Substantia nigra (tissue), 51 donors: ENCODE measurements at places on chromosomes 16 and 17.

DNA sequence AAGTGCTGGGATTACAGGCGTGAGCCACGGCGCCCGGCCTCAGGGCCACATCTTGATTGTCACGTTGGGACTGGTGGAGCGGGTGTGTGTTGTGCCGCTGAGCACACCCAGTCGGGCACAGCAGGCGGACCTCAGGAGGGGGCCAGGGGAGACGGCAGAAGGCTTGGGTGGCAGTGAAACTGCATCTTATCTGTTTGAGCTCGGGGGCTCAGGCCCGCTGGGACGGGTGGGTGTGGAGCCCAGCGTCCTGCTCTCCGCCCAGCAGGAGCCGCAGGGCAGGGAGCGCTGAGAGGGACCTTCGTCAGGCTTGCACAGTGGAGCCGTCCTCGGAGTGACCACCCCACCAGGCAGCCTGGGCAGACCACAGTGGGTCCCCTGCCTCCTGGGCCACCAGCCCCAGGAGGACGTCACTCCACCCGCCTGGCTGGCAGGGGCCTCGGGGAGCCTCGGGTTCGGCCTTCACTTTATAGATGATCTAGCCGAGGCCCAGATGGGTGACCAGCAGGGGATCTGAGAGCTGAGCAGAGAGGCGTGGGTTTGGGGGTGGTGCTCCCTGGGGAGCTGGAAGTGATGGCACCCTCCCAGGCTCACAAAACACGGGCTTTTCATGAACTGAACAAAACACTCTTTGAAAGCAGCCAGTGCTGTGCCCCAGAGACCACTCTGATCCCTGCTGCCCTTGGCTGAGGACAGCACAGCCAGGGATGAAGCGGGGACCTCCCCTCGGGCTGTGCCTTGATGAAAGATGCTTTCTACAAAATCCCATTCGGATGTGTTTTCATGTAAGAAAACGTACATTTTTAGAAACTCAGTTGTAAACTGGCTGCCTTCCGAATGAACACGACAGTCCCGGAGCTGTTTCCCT is 181.1 kb downstream of the SEC14L1 start:
- no peak for DNase-seq

- DNase-seq = no peak
These were observed 84.9 kb downstream of the RTN4RL1 start for GRCh38 chr17:1939981-1940809.

- no peak for DNase-seq
These were observed 23.6 kb downstream of the RAB40B start for GRCh38 chr17:82674656-82675475.

DNA sequence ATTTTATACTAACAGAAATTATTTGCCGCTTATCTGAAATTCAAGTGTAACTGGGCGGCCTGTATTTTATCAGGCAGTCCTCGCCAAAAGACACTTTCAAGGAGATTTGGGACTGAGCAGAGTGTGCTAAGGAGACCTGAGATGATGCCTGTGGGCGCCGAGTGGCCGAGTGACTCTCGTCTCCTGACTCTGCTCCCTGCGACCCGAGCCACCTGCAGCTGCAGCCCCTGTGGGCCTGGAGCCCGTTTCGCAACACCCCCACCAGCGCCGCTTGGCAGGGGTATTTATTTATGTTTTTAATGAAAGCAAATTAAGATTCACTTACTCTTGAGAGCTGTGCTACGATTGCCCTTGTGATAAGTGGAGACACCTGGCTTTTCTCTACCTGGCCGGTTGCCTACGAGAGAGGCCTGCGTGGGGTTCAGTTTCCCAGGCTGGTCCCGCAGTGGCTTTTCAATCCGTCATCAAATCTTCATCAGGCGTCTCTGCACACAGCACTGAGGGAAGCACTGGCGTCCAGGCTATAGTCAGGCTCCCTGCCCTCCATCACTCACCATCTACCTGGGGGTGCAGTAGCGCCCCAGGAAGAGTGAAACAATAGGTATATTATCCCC is 124.0 kb downstream of the SEC14L1 start:
- no peak for DNase-seq

DNA sequence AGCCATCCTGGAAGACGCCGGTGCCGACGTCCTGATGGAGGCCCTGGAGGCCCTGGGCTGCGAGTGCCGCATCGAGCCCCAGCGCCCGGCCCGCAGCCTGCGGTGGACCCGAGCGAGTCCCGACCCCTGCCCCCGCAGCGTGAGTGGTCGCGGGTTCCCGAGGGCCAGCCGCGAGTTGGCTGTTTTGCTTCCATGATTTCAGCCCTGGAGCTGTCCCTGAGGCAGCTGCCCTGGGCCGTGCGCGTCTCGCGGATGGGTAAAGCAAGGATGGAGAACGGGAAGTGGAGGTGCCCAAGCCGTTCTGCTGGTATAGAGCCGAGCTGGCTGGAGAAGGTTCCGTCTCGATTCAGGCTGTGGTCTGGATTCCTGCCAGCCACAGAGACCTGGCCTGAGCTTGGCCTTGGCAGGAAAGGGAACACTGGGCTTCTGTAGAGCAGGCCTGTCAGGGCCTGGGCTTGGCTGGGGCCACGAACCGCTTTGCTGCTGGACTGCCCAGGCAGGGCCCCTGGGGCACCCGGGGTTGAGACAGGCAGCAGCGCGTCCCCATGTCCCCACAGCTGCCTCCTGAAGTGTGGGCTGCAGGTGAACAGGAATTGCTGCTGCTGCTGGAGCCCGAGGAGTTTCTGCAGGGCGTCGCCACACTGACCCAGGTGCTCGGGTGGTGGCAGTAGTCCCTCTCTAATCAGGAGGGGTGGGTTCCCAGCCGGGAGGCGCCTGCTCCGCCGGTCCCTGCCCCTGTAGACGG is 941 bp upstream of the MRPS34 start:
- peak; percentile 46 for DNase-seq

GRCh38 chr17:72421128-72422092 is 300.6 kb downstream of the SOX9 start:
- no peak for DNase-seq
